Endodermal cell (in vitro differentiated cells): ENCODE measurements at places on chromosomes 2 and 18. TPM values are rescaled to one million over a fixed set of nuclear protein-coding genes. Genes with fewer than 3 reads are reported as not detected.

- H3K36me3 ChIP-seq, result peaks cover 40% of the 10 kb centered on the region
- peaks cover 3% of the 10 kb centered on the region for H3K4me1 ChIP-seq
- DNase-seq, result no peak
- H3K27ac ChIP-seq, result no peak overlapping the region
Observed at GRCh38 chr18:12819322-12819721, 64.7 kb downstream of the PTPN2 start.

DNA sequence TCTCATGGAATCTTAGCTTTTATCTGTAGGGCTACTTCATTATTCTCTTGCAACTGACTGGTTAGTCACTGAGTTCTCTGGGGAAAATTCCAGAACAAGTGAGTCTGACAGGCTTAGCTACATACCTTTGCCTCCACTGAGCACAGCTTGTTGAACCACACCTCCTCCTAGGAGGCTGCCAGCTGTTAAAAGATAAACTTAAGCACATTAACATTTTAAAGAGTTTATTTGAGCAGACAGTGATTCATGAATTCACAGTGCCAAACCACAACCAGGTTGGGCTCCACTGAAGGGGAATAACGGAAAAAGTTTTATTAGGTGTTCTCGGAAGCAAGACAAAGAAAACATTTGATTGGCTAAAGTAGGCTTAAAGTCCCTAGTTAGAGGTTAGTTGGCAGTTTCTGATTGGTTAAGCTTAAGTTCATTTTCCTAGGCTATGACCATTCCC lies 12.5 kb upstream of the SLC38A11 start:
- no peaks in the 10 kb centered on the region for H3K27me3 ChIP-seq
- DNase-seq, result peak; percentile 56
- no peaks in the 10 kb centered on the region for H3K36me3 ChIP-seq
- peaks cover 3% of the 10 kb centered on the region for H3K4me1 ChIP-seq
- H3K4me3 ChIP-seq, result peak overlapping the region; percentile 32
- H3K27ac ChIP-seq, result no peak overlapping the region

DNA sequence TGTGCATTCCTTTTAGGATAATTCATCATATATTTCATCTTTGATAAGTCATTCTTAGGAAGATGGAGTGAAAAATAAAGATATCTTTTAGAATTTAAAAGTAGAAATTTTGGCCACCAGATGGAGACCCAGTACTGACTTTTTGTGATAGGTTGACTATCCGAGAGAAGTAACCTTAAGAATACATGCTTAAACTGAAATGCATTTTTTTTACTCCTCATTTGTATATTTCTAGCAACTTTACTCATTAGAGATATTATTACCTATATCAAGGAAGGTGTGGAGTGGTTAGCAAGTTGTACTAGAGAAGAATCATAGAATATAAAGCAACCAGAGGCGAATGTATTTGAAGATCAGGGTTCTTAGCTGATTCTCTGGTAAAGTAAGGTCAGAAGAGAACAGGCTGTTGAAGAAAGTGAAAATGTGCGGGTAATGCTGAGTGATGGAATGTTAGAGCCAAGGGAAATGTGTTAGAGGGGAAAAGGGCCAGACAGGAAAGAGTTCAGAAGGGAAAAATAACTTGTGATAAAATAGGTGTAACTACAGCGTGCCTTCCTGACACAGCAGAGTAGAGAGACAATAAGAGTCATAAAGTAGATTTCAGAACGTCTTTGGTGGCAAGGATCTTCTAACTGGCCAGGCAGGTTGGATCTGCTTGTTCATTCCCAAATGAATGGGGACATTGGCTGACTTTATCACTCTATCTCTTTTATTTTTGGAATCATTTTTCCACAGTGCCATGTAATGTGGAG lies 52.3 kb downstream of the TDRD15 start:
- no peak overlapping the region for H3K27ac ChIP-seq
- no peaks in the 10 kb centered on the region for H3K36me3 ChIP-seq
- H3K27me3 ChIP-seq, result no peaks in the 10 kb centered on the region
- H3K4me1 ChIP-seq, result peaks cover 3% of the 10 kb centered on the region
- no peak for DNase-seq

DNA sequence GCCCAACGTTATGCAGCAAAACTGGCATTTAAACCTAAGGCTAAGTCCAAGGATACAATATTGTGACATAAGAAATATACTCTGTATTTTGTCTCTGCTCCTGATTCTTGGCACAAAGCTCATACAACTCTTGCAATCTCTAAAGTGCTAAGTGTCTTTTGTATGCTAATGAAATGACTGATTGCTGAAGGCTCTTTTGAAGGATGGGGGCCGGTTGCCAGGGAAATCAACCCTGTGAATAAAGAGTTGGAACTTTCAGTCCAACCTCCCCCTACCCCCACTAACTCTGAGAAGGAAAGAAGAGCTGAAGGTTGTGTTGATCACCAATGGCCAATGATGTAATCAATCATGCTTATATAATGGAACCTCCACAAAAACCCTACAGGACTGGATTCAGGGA lies 40.3 kb downstream of the SESTD1 start:
- H3K36me3 ChIP-seq, result no peaks in the 10 kb centered on the region
- H3K27me3 ChIP-seq, result no peaks in the 10 kb centered on the region
- H3K4me3 ChIP-seq, result peak overlapping the region; percentile 12
- DNase-seq, result no peak
- H3K27ac ChIP-seq, result peak overlapping the region; percentile 58

GRCh38 chr2:206979922-206980321 lies 40.6 kb downstream of the CPO start:
- H3K36me3 ChIP-seq, result no peaks in the 10 kb centered on the region
- peaks cover 3% of the 10 kb centered on the region for H3K4me1 ChIP-seq

- no peak for DNase-seq
- H3K27ac ChIP-seq, result no peak overlapping the region
- H3K27me3 ChIP-seq, result no peaks in the 10 kb centered on the region
- H3K36me3 ChIP-seq, result no peaks in the 10 kb centered on the region
- no peaks in the 10 kb centered on the region for H3K4me1 ChIP-seq
Observed at GRCh38 chr2:220871909-220872308, 700.2 kb downstream of the EPHA4 start.

- peaks cover 100% of the 10 kb centered on the region for H3K36me3 ChIP-seq
- H3K27ac ChIP-seq, result no peak overlapping the region
- DNase-seq, result no peak
Observed at GRCh38 chr2:98560256-98560771, 48.0 kb downstream of the COA5 start.

Gene MERTK
- 22.3 to 53.1 TPM (median 24.1 TPM) in 3 replicates for total RNA-seq

Gene AQP12A
- not detected in 3 replicates for total RNA-seq

Gene PPP1R1C
- total RNA-seq, result 0.63 to 2.8 TPM (median 1.2 TPM) in 3 replicates

Gene PAX3
- not detected in 3 replicates for total RNA-seq
